ENCODE measurements at places on chromosomes 12 and 14. TPM values are rescaled to one million over a fixed set of nuclear protein-coding genes. Genes with fewer than 3 reads are reported as not detected.

DNA sequence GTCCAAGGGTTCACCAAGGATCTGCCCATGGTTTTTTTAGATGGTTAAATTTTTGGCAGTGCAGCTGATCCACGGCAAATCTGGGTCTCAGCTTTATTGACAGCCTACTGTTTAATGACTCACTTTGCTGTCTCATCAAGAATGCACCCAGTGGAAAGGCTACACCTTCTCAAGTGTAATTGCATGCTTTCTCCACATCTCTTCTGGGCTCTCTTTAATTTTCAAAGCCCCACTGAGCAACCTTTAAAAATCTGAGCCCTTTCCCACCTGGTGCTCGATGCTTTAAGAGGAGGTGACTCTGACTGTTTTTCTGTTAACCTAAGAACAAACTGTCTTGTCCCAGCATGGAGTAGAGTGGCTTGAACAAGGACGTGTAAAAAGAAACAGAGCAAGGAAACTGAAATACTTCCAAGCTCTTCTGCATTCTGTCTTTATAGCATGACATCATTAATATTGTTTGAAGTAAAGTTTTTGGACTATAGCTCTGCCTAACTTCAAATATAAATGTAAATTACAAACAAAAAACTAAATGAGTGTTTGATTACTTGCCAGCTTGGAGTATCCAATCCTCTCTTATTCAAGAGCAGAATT is 214.2 kb upstream of the KRR1 start:
- DNase-seq, result no peak

GRCh38 chr12:131162113-131162512 is 208.4 kb downstream of the ADGRD1 start:
- no peak for DNase-seq

DNA sequence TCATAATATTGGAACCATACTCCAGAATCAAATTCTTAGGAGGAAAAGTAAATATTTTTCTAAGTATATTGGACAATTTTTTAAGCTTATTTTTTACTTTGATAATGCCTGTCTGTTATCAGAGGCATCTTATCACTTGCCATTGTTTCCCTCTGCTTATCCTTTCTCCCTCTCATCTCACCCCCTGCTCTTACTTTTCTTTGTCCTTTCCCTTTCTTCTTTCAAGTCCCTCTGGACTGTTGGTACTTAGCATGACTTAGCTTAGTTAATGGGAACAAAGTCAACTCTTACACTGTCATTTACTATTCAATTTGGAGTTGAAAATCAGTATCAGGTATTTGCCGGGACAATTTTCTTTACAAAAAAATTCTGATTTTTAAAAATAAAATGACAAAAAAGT is 45.2 kb downstream of the ABCD2 start:
- no peak for DNase-seq

The KRT77 gene
- not detected for total RNA-seq

GRCh38 chr12:91833780-91834359 is 311.8 kb downstream of the BTG1 start:
- DNase-seq, result no peak

DNA sequence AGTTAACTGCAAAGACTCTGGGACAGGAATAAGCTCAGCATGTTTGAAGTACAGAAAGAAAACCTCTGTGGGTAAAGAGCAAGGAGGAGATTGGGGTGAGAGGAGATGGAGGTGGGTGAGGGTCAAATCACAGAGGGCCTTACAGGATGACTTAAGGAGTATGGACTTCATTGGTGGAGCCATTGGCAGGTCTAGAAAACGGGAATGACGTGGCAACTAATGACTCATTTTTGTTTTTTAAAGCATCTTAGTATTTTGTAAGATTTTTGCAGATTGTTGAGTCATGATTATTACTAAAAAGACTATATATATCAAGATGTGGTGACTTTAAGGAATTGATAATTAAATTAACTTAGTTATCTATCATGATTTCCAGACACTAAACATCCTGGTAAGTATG is 18.5 kb downstream of the UTP20 start:
- DNase-seq, result peak; percentile 64

The AEBP2 gene
- 20.0 TPM for total RNA-seq

DNA sequence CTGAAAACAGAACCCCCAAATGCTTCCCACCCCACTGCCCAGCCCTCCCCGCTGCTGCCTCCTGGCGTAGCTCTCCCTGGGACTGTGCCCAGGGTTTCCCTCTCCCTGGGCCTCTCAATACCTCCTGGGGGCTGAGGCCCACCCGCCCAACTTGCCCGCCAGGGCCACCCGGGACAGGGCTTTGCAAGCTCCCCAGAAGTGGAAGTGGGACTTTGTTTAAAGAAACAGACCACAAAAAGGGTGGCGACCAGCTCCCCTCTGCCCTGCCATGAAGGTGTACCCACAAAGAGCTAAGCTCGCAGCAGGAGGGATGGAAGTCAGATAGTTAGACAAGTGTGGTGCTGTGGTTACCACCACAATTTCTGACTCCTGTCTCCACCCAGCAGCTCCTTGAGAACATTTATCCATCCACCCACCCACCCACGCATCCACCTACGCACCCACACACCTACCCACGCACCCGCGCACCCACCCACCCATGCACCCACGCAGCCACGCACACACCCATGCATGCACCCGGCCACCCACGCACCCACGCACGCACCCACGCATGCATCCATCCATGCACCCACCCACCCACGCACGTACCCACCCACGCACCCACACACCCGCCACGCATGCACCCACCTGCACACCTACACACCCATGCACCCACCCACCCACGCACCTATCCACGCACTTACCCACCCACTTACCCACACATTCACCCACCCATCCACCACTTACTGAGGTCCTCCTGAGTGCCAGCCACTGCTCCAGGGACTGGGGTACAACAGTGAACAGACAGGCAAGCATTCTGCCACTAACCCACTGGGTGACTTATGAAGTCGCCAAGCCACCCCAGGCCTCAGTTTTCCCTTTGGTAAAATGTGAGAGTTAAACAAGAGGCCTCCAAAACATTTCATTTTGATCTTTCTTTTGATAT is 127.3 kb downstream of the SCARB1 start:
- DNase-seq, result peak; percentile 43

- no peak for DNase-seq
Measured at GRCh38 chr14:86796221-86797074, 1196.5 kb downstream of the GALC start.

- peak; percentile 90 for DNase-seq
Measured at GRCh38 chr12:53289891-53290290, 5.5 kb upstream of the PFDN5 start.

DNA sequence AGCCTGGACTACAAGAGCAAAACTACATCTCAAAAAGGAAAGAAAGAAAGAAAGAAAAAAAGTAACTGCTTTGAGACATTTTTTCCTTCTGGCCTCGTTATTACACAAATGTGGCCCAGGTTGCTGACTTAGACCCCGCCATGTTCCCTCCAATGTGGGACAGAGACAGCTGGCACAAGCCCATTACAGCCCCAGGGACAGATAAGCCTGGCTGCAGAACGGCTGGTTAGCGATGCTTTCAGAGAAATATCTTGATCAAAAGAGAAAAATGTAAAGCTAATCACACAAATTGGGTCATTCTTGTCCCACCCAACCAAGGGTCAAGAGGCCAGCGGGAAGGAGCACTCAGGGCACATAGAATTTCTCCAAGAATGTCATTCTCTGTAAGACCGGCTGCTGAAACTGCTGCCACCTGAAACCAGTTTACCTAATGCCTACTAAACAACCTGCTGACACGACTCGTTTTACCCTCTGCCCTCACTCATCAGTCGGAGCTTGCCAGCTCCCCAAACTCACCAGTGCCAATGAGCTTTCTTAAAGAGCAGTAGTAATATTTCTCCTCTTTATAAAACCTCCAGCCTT is 63.1 kb downstream of the TNFAIP2 start:
- no peak for DNase-seq

- no peak for DNase-seq
Measured at GRCh38 chr14:50354527-50354926, 42.2 kb downstream of the CDKL1 start.

The ACSM4 gene
- total RNA-seq, result not detected

DNA sequence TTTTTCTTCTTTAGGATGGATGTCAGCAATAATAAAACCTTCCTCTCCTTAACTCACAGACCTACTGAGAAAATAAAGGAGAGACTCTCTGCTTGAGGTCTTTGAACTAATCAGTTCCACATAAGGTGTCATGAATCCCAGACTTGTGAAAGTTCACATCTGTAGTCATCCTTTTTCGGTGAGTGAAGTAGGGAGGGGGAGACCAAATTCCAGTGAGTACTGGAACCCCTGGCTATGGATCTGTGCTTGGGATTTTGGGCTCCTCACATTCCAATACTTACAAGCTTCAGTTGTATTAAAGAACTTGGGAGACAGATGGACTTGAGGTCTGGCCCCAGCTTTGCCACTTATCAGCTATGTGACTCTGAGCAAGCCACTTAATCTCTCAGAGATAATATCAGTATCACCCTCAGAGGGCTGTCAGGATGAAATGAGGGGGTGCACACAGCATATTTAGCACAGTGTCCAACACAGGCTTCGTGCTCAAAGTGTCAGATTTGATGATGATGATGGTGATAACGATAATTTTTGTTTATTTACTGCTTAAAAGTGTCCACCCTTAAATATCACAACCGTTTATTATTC is 34.8 kb upstream of the APPL2 start:
- no peak for DNase-seq

DNA sequence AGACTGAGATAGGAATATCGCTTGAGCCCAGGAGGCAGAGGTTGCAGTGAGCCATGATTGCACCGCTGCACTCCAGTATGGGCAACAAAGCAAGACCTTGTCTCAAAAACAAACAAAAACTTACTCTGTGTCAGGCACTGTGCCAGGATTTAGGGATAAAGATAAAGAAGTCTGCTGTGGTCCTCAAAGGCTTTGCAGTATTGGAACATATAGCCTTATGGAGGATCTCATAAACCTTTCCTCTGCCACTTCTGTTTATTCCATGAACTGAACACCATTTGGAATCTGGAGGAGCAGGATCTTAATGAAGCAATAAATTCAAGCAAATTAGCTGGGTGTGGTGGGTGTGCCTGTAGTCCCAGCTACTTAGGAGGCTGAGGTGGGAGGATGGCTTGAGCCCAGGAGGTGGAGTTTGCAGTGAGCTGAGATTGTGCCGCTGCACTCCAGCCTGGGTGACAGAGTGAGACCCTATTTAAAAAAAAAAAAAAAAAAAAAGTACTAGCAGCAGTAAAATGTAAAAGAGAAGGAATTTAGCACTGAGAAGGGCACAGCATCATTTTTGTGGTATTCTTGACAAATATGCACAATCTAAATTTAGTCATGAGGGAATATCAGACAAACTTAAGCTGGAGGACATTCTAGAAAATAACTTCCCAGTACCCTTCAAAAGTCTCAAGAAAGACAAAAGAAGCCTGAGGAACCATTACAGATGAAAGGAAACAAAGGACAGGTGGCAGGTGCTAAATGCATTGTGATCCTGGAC is 27.1 kb downstream of the BMAL2 start:
- DNase-seq, result no peak

DNA sequence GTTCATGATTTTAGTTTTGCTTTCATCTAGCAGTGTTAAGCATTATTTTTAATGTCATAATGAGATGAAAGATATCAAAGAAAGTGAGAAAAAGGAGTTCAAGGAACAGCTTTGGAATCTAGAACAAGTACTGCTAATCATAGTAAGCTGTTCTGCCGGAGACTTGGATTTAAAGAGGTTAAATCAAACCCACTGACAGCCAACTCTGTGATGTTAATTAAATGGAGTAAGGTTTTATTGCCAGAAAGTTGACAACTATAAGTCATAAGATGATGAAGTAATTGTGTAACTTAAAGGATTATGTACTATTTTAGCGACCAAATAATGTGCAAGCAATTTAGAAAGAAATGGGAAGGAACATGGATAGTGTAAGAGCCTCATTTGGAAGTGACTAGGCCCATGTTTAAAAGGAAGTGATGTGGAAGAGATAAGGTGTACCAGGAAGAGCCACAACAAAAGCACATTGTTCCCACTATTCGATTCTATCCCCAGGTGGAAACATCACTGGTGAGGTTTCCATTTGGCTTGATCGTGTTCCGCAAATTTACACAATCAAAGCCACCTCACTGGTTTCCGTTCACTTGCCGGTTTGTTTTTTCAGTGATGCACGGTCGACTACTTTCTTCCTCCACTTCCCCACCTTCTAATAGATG is 388.5 kb downstream of the PAWR start:
- no peak for DNase-seq

GRCh38 chr12:31250179-31250578 is 75.8 kb downstream of the SINHCAF start:
- no peak for DNase-seq

DNA sequence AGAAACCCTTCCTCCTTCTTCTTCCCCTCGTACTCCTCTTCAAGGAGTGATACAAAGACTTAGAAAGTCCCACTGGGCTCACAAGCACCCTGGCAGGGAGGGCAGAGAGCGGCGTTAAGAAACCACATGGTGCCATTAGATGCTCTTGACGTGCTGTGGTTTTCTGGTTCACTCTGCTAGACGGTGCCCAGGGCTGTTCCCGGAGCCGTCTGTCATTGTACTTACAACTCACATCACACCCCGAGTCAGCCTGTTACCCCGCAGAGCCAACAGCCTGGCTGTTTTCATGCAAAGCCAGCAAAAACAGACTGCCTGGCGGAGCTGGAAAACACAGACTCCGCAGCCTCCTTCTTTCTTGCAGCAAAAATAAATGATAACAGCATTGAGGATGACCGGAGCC is 232.6 kb upstream of the TBX3 start:
- DNase-seq, result no peak

DNA sequence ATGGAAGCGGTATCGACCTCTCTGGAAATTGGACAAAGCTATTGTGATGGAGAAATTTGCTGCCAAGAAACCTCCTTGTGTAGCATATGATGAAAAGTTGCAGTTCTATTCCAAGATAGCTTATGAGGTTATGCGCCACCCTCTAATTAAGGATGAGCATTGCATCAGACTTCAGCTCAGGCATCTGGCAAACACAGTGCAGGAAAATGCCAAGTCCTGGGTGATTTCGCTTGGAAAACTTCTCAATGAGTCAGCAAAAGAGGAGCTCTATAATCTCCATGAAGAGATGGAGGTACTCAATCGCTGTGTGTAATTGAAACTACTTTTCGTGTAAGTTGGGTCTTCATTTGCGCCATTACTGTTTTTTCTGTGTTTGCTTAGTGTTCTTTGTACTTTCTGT is 51.2 kb downstream of the DNAH10 start:
- DNase-seq, result no peak

The RNFT2 gene
- 2.4 TPM for total RNA-seq

- peak; percentile 72 for DNase-seq
Measured at GRCh38 chr12:51817027-51817953, 31.2 kb downstream of the FIGNL2 start.

- DNase-seq, result peak; percentile 95
Measured at GRCh38 chr14:22829661-22830442, at the start of gene MRPL52. Gene MRPL52, plus strand, starts transcription at chr14:22829887. Its CDS starts 26 bp downstream, at chr14:22829913.

DNA sequence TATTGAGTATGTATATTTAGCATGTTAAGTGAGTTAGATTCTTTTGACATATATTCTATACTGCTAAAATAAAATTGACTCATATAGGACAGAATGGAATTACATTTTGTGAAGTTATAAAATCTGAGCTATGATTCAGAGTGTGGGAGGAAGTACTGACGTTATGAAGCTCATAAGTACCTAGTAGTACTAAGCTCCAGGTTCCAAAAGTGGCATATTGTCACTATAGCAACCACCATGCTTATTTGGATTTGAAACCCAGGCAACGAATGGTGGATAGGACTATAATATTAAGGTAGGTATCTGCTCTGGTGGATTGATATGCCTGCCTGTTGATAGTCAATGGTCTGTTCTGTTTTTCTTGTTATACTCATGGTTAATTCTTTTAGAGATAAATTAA is 2.2 kb upstream of the FBXO33 start:
- DNase-seq, result no peak

The CLEC4D gene
- total RNA-seq, result not detected

- no peak for DNase-seq
Measured at GRCh38 chr12:89156340-89156739, 196.0 kb downstream of the DUSP6 start.

- no peak for DNase-seq
Measured at GRCh38 chr14:92651758-92652406, 96.5 kb downstream of the LGMN start.

The PLCZ1 gene
- total RNA-seq, result not detected

Measured in osteoblast (primary cell).